ENCODE measurements at places on chromosomes 16 and 17.

DNA sequence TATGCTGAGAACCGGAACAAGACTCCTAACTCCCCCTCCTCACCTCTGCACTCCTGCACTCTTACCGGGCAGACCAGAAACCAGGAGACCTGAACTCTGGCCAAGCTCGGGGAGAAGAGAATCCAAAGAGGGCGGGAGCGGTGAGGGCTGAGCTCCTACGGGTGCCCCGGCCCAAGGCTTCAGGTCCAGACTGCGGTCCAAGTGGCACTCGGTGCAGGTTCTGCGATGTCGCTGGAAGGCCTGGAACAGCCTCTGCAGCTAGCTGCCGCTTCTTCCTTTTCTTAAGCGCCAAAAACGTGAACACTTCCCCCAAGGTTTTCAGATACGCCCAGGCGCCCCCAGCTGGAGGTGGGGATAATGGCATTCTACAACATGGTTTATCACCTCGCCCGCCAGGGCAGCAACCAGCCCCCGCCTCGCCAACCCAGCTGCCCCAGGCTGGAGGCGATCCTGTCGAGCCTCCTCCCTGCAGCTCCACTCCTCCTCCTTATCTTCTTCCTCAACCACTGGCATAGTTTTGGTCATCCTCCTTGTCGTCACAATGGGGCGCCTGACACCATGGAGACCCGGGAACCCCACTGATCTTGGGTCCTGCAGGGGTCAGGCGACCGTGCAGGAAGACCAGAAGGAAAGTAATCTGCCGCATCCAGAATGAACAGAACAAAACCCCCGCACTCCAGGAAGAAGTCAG lies 1735.9 kb downstream of the TP53TG3F start:
- DNase-seq = no peak

- no peak for DNase-seq
Observed at GRCh38 chr17:46771561-46772474, 46.7 kb downstream of the WNT3 start.

GRCh38 chr17:9195411-9195810 lies 174.1 kb downstream of the NTN1 start:
- DNase-seq = no peak

DNA sequence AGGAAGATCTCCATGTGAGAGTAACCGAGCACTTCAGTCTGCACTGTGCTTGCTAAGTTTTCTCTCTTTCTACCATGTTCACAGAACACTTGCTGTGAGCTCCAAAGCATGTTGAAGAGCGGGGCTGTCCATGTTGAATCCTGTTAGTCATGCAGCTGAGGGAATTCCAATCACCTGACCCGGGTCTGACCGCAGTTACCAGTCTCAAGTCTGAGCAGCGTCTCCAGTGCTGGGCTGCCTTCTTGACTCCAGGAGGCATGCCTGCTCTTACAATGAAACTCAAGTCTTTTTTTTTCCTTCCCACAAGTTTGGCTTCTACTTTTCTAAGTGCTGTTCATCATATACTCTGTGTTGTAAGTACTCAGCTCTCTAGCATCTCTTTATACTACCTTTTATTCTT lies 44.3 kb downstream of the HOXB1 start:
- no peak for DNase-seq

DNA sequence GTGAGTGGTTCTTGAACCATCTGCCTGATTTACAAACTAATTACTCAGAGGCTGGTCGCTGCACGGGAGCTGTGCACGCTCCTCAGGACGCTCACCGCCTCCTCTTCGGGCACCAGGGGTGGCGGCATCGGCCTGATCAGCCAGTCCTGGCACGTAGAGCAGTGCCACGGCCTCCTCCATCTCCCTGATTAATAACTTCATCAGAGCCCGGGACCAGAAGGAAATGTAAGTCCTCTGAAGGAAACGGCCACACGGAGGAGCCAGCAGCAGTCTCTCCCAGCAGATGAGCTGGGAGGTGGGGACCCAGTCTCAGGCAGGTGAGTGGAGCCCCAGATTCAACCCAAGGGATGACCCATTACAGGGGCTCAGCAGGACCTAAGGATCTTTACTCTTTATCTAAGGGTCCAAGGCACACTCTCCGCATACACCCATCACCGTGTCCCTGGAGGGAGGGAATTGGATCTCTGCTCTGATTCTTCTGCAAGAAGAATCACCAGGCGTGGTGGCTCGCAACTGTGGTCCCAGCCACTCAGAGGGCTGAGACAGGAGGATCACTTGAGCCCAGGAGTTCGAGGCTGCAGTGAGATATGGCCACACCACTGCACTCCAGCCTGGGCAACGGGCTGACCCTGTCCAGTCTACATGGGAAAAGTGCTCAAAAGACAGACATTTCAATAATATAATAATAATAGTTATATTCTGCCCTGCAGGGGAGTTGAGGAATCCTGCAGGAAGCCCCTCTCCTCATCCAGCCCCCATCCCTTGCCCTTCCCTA lies 366.5 kb downstream of the SEC14L1 start:
- no peak for DNase-seq

GRCh38 chr16:4389051-4389955 lies 17.7 kb downstream of the VASN start:
- DNase-seq = no peak

DNA sequence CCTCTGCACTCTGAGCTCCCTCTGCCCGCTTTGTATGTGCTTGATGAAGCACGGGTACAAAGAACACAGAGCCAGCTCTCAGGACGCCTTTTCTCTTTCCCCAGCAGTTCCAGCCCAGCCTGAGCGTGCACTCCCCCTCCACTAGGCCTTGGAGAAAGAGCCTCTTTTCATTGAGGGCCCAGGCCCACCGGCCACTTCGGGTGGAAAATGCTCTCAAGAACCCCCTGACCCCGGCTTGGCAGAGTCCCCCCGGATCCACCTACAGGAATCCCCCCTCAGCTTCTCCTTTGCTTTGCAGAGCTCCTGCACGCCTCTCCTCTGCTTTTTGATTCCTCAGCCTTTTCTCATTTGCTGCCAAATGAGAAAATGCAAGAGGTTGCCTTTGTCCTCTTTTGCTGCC lies 30.2 kb downstream of the MRC2 start:
- no peak for DNase-seq

DNA sequence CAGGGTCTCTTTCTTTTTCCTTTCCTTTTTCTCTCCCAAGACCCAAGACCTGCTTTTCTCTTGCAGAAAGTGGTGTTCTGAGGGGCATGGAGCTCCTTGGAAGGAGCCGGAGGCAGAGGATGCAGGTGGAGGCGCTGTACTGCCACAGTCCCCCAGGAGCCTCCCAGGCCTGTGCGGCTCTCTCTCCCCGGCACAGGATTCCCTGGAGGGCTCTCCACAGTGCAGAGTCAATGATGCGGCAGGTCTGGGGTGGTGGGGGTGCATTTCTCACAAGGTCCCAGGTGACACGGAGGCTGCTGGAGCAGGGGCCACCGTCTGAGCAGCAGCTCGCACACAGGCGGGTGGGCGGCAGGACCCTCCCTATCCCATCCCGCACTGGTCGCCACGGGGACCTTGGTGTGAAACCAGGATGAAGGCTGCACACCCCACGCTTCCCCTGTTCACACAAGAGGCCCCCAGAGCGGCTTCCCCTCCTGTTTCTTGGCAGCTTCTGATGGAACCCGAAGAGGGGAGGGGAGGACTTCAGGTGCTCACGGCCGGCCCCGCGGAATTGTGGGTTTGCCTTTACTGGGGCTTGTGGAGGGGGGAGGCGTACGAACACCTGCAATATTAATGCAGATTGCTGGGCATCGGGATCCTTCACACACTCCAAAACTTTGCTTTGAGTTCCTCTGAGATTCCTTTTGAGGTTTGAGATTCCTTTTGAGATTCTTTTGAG lies 186.9 kb downstream of the ENGASE start:
- no peak for DNase-seq

- DNase-seq = no peak
Observed at GRCh38 chr17:48070195-48070594, 22.0 kb downstream of the NFE2L1 start.

- no peak for DNase-seq
Observed at GRCh38 chr17:77772899-77773358, 185.6 kb upstream of the TNRC6C start.

- DNase-seq = no peak
Observed at GRCh38 chr17:50114849-50115357, 15.1 kb downstream of the SAMD14 start.

- DNase-seq = no peak
Observed at GRCh38 chr16:81006211-81006812, 373 bp downstream of the CMC2 start.

- DNase-seq = peak; percentile 7
Observed at GRCh38 chr16:66714654-66715307, 18.2 kb upstream of the CMTM4 start.

DNA sequence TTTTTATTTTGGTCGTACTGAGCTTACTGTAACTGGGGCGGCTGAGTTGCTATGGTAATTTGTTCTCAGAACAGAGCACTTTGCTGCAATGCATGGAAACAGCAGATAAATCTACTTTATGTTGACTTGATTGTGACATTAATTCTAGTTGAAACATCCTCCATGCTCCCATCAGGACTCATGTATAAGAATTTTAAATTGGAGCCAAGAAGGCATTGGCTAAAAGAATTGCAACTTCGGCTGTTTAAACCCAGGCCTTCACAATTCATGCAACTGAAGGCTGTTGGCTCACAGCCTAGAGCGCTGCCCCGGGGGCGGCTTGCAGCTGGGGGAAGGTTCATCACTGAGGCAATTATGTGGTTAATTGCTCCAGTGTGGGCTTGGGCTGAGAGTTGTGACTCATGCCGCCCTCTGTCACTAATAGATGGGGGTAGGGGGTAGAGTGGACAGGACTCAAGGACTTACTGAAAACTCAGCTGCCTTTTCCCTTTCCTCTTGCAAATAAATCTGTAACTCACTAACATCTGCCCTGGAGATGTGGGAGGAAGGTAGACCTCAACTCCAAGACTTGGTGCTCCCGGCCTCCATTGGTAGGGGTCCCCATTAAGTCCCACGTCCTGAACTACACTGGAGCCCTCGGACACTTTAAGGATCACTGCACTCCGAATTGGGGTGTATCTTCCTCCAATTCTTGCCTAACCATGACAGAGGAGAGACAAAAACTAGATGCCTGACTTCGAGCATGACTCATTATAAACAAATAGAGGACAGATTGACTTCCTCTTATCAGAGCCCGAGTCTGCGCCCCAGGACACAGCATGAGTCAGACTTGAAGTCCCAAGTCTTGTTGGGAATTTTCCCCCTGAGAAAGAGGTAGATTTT lies 37.5 kb downstream of the ERCC4 start:
- peak; percentile 72 for DNase-seq

DNA sequence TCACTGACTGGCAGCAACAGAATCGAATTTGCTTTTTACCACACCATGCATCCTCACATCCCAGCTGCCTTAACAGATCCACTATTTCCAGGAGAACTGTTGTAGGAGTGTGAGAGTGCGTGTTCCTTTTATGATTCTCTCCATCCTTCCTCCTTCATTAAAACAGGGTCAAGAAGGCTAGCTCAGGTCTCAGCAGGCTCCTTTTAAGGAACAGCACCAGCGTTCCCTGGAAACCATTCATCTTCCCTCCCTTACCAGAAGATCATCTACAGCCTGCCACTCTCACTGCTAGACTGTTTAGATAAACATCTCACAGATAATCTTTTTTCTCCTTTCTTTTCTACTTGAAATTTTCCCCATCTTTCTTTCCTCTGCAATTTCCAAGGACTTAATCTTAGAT lies 1531.9 kb upstream of the CDH8 start:
- DNase-seq = no peak

DNA sequence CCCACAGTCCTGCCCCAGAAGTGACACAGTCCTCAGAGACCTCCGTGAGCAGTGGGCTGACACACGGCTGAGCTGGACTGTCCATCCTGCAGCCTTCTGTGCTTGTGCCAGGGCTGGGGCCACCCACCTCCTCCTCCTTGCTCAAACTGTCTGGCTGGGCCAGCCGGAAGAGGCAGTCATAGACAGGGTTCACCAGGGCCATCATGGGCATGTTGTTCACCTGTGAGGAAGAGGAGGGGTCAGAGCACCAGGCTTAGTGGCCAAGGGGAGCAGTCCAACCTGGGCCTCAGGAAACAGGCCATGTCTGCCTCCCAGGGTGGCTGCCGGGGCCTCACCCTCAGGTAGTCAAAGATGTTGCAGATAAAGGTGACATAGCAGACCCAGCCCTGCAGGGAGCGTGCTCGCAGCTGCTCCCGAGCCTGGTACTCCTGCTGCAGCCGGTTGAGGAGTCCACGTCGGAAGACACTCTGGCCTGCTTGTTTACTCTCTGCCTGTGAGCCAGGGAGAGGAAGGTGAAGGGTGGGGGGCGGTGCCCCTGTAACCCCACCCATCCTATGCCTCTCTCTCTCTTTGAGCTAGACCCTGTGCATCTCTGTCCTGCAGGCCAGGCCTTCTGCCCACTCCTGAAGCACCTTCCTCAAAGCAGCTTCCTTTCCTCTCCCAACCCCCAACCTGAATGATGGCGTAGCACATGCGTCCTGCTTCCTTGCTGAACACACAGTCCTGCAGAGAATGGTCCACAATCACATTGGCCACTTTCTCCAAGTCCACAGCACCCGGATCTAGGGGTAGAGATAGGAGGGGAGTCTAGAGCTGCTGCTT lies 3.4 kb downstream of the MIF4GD start:
- DNase-seq = no peak

- DNase-seq = no peak
Observed at GRCh38 chr16:86970279-86970678, 346.9 kb downstream of the C16orf95 start.

- no peak for DNase-seq
Observed at GRCh38 chr16:30567991-30568638, 3.4 kb downstream of the ZNF688 start.

Data from NCI-H1105 (cell line).